ENCODE measurements at places on chromosomes 1 and 21.
A peak's percentile ranks its signal among the peaks of the same experiment; 100 is the strongest.

DNA sequence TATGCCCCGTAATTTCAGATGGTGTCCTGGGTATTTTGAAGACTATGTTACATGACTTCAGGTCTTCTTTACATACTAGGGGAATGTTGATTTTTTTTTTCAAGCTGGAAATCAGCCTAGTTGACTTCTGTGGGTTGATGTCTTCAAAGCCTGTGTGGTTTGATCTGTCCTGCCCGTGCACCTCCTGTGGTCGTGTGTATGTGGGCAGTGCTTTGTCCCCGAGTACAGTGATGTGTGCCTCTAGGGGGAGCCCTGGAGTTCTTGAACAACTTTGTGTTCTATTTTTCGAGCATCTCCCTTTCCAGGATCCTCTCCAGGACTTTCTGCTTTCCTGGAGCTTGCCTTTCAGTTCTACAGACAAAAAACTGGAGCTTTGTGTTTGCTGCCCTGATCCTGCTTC is 28.9 kb downstream of the OBSCN start:
- DNase-seq, result peak; percentile 57

- DNase-seq, result peak; percentile 81
Observed at GRCh38 chr1:89589515-89589914, 43.4 kb upstream of the LRRC8C start.

DNA sequence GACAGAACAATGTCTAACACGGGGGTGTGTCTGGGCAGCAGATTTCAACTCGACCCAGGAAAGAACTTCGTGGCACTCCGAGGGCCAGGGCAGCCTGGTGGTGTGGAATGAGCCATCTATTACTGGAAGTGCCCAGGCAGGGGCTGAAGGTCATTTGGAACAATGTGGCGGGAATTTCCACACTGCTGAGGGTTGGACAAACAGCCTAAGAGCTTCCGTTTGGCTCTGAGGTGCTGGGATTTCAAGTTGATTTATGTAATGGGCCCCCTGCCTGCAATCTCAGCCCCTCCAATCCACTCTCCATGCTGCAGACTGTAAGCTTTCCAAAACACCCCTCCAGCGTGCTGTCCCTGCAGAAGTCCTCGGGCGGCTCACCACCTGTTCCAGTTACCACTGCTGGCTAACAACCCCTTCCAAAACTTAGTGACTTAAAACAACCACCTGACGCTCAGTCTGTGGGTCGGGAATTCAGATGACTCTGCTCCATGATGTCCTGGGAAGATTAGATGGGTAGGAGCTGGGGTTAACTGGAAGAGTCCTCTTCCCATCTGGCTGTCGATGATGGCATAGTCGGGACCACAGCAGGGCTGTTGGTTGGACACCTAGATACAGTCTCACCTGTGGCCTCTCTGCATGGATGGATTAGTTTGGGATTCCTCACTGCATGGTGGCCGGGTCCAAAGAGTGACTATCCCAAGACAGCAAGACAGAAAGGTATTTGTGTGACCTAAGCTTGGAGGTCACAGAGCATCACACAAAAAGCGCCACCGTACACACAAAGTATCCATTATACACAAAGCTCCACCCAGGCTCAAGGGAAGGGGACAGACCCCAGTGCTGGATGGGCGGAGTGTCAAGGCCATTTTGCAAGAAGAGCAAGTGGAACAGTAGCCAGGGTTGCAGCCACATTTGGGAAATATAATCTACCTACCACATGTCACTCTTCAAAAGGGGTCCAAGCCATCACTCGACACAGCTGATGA is 89.7 kb upstream of the IFFO2 start:
- DNase-seq, result no peak

- no peak for DNase-seq
Observed at GRCh38 chr1:117757668-117758067, 151.8 kb downstream of the TENT5C start.

DNA sequence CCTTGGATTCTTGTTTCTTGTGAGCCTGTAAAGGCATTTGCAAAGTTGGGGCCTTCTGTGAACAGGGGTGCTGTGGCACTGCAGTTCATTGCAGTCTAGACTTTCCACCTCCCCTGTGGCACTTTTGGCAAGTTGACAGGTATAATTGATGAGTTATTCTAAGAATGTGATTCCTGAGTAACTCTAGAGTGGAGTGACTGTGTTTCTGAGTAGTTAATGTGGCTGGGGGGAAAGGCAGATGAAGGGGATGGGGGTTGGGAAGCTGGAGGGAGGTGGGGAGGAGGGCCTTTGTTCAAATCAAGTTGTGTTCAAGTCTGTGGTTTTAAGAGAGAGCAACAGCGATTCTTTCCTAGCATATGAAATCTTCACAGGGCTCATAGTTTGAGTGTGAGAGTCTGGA is 32.9 kb downstream of the PBX1 start:
- DNase-seq, result peak; percentile 48

DNA sequence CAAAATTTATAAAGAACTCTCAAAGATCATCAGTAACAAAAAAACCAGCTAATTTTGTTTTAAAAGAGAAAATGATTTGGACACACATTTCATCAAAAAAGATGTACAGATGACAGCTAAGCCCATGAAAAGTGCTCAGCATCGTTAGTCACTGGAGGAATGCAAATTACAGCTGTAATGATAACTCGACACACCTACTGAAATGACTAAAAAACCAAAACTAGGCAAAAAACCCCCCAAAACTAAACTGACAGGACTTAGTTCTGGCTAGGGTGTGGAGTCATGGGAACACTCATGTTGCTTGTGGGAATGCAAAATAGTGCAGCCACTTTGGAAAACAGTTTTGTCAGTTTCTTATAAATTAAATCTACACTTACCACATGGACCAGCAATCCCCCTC is 59.5 kb downstream of the CNIH3 start:
- DNase-seq, result no peak

DNA sequence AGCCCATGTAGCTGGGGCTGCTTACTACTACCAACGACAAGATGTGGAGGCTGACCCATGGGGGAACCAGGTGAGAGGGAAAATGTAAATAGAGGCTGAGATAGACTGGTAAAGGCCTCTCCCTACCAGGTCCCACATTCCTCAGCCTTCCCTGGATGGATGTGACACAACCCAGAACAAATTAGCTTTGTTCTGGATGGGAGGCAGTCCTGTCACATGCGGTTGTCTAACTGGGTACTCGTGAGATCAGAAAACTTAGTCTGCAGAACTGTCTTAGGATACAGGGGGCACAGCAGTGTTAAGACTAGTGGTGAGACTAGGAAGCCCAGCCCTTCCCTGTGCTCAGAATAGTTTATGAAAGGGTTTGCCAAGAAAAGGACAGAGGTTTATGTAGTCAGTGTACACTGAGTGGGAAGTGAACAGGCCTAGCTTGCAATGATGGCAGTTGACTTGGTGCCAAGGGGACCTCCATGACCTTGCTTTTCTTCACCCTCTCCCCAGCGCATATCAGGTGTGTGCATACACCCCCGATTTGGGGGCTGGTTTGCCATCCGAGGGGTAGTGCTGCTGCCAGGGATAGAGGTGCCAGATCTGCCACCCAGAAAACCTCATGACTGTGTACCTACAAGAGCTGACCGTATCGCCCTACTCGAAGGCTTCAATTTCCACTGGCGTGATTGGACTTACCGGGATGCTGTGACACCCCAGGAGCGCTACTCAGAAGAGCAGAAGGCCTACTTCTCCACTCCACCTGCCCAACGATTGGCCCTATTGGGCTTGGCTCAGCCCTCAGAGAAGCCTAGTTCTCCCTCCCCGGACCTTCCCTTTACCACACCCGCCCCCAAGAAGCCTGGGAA is 8.4 kb downstream of the MMACHC start:
- DNase-seq, result peak; percentile 37

DNA sequence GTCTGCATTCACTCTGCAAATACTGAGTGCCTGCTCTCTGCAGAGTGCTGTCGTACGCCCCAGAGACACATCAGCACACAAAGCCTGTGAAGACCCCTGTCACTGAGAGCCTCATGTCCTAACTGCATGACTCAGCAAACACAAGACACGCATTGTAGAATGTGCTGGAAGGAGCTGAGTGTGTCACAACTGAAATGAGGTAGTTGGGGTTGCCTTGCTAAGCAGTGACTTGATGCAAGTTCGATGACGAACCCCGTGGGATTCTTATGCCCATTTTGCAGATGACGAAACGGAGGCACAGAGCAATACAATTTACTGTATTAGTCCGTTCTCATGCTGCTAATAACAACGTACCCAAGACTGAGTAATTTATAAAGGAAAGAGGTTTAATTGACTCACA is 65.1 kb downstream of the RIPK4 start:
- no peak for DNase-seq

DNA sequence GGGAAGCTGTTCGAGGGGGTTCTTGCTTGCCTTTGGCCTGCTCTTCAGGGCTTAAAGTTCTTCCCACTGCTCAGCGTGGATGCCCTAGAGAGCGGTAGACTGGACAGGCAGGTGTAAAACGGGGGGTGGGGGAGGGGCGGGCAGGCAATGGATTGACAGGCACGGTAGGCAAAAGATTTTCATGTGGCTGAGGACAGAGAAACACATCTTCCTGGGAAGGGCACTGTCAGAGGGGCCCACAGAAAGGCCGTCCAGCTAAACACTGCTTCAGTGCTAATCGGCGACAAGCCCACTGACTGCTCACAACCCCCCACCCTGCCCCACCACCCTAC is 412 bp downstream of the ABCA4 start:
- no peak for DNase-seq

DNA sequence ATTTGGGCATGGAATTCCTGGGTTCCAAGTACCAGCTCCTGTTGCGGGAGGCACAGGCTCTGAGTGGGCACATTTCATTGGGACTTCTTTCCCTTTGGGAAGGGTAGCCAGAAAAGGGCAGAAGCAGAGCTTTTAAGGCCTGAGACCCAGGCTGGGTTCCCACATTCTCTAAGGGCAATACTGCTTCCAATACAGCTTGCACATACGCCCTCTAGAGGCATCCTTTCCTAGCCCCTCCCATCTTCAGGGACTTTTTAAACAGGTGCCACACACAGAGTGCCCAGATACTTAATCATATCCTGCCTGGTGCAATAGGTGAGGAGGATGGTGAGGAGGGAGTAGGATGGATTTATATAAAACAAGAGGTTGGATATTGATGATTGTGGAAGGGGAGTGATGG is 5.7 kb downstream of the GPR88 start:
- no peak for DNase-seq

DNA sequence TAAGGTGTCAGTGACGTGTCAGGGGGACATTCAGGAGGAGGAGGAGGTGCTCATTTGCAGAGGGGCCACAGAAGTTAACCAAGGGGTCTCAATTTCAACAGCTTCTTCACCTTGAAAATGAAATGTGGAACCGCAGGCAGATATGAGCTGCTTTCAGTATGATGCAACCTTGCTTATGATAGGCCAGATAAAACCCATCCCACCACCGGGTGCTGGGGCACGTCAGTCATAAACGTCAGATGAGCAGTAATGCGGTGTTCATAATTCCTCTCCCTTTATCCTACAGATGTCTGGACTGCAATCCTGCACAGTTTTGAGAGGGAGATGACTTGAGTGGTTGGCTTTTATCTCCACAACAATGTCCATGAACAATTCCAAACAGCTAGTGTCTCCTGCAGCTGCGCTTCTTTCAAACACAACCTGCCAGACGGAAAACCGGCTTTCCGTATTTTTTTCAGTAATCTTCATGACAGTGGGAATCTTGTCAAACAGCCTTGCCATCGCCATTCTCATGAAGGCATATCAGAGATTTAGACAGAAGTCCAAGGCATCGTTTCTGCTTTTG is 1.7 kb downstream of the PTGFR start:
- DNase-seq, result no peak

DNA sequence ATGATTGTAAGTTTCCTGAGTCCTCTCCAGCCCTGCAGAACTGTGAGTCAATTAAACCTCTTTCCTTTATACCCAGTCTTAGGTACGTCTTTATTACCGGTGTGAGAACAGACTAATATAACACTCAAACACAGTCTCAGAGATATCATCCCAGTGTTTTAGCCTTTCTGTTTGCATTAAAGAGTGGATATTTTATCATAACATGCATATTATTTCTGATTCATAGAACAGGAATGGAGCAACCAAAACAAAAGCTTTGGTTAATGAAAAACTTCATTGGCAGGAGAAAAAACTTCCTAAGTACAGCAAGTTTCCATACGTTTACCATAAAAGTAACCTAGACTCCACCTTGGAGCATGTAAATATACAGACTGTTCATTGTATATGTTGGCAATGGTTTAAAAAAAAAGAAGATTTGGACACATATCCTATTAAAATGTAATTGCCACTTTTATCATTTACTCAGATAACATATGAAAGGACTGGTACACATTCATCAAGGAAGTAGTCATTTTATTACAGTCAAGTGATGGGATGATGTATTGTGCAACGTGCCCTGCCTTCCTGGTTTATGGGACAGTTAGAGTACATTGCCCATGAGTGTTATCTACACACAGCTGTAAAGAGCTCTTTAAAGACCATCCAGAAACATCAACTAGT is 144.8 kb downstream of the ETS2 start:
- DNase-seq, result peak; percentile 40

DNA sequence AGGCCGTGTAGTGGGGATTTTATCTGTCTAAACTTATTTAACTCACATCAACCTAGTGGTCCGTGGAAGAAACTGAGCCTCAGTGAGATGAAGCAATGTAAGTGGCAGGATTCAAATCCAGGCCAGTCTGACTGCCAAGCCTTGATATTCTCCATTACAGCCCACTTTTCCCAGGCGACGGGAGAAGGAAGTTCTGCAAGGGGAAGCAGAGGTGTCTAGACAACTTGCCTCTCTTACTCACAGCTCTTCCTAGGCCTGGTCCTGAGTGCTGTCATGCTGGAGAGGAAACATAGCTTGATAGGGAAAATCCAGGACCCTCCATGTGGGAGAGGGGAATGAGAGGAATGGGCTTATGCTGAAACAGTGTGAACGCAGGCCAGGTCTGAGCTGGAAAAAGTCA is 9.1 kb downstream of the CTSE start:
- DNase-seq, result no peak

GRCh38 chr1:200670242-200671118 is 773 bp upstream of the DDX59 start:
- peak; percentile 78 for DNase-seq

DNA sequence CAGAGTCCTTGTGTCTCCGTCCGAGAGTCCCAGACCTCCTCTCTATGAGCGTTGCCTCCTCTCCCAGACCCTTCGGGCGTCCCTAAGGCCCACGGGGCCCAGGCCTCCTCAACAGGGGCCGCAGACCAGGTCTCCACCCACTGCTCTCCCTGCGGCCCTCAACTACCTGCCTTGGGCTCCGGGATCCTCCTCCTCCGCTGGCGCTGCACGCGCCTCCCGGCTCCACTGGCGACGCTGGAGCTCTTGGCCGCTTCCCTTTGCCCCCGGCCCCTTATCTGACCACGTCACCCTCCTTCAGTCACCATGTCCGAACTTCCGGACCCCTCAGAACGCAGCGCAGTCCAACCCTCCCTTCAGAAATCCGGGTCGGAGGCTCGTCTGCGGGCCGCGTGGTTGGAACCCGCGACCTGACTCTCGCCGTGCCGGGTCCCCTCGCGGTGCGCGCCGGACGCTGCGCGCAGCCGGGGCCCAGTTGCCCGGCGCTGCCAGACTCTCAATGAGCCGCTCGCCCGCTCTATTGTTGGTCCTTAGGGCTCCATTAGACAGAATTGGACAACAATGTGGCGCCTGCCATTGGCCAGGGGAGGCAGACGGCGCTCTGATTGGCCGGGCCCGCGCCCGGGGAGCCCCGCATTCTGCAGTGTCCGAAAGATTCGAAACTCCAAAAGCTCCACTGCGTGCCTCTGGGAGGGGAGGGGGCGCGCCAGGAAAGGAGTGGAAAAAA is at the start of gene DMRTA2:
DMRTA2 (minus strand) TSS at position 498 of the 724 bp plus-strand sequence. CDS start 1,907 bp downstream, outside the sequence.
- DNase-seq, result no peak

GRCh38 chr1:44631333-44631646 is 43.0 kb downstream of the TMEM53 start:
- no peak for DNase-seq
